ENCODE measurements at places on chromosomes 4 and X. TPM values are rescaled to one million over a fixed set of nuclear protein-coding genes. Genes with fewer than 3 reads are reported as not detected.

Gene YTHDC1
- total RNA-seq = 68.4 TPM

- DNase-seq = no peak
Observed at GRCh38 chrX:9151772-9152307, 117.9 kb upstream of the FAM9B start.

DNA sequence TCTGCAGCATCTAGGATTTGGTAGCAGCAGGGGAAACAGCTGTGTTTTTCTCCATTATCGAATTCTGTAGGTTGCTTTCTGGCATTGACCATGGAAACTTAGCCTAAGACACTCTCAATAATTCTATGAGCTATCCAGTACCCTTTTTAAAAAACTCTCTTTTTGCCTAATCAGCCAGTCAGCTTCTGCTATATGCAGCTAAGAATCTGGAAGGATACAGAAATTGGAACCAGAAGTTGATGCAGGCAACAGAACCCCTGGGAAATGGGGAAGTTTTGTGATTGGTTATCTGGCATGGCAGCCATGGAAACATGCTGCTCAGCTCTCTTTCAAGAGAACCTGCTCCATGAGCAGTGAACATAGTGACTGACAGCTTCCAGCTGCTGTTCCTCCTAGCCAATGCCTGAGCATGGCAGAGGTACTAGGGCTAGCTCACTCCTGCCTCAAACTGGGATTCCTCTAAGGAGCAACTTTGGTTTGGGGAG lies 417.6 kb upstream of the MAOA start:
- DNase-seq = no peak

- DNase-seq = peak; percentile 53
Observed at GRCh38 chrX:81259714-81260395, 58.0 kb downstream of the SH3BGRL start.

Gene SSX4B
- not detected for total RNA-seq

GRCh38 chr4:43362875-43363636 lies 470.5 kb downstream of the GRXCR1 start:
- DNase-seq = no peak

GRCh38 chrX:94662689-94663088 lies 988.7 kb downstream of the FAM133A start:
- DNase-seq = peak; percentile 0

DNA sequence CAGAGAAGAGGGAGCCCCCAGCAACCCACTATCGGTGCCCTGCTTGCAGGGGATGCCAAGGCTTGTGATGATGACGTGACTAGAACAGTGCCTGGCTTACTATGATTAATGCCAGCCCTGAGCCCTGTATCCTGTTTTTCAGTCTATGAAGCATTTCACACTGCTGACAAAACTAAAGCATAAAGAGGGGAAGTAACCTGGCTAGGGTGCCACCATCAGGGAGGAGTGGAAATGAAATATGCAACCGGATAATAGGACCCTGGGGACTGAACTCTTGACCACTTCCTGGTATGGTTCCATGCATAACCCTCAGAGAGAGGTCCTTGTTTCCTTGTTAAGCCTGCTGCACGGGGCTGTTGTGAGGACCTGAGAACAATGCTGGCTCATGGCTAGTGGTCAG lies 50.3 kb downstream of the MED28 start:
- no peak for DNase-seq

DNA sequence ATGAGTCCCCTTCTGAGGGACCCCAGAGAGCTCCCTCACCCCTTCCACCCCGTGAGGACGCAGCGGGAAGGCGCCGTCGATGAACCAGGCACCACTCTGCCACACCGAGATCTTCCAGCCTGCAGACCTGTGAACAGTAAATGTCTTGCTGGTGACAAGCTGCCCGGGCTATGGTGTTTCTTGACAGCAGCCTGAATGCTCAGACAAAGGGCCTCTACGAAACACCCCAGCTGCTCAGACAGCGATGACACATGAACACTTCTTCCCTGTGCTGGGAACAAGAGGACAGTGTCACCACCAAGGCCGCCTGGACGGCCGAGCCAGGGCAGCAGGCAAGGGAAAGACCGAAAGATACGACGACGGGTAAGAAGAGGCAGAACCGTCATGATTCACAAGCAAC lies 30.6 kb upstream of the GTPBP6 start:
- no peak for DNase-seq

DNA sequence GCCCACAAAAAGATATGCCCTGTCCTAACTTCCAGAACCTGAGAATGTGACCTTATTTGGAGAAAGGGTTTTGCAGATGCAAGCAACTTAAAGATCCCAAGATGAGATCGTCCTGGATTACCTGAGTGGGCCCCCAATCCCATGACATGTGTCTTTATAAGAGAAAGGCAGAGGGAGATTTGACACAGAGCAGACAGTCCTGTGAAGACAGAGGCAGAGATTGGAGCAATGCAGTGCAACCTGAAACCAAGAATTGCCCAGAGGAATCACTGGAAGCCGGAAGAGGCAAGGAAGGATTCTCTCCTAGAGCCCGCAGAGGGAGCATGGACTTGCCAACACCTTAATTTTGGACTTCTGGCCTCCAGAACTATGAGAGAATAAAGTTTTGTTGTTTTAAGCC lies 171.5 kb downstream of the SMIM20 start:
- DNase-seq = no peak

DNA sequence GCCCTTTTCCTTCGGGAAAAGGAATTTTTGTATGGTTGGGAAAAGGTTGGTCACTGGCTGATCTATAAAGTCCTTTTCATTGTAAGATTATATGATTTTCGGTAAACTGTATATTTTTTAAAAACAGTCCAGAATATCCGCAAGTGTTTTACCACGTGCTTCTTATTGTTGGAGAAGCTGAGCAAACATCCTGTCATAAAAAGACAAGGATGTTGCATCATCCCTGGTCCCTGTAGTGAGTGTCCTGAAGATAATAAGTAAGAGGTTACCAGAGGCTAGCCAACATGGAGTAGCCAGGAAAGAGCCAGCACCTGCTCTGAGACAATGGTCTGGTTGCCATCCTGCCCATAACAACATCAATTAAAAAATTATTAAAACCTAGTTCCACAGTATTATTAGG lies 5.1 kb downstream of the CXCL9 start:
- peak; percentile 54 for DNase-seq

Gene UGT2B11
- not detected for total RNA-seq

- DNase-seq = no peak
Observed at GRCh38 chr4:140935254-140935653, 179.1 kb upstream of the TBC1D9 start.

DNA sequence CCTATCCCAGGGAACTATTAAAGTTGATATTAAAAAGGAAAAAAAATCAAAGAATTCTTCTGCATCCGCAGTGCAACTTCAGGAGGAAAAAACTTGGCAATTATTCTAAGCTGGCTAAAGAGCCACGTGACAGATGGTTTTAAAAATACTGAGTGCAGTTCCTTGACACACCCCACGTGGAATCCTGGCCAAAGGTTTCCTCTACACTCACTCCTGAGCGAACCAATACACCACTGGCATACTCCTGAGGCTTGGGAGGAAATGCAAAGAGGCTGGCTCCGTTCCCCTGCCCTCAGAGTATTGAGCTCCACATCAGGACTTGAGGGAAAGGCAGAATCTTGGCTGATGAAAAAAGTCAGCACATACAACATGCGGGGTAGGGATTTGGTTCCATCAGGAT lies 133.8 kb upstream of the ATP6AP2 start:
- no peak for DNase-seq

DNA sequence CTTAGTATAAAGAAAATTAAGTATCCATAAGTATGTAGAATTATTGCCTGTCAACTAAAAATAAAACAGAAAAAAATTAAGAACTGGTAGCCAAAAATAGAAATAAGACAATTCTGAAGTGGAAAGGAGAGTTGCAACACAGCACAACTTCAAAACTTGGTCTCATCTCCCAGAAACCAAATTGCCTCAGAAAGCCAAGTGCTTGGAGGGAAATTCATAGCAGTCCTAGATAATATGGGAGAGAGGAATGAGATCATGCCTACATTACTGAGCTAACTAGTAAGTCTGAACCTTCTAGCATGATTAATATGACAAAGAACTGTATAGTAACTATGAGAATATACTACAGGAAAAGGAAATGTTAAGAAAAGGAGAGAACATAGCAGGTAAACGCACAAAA lies 256.5 kb downstream of the LDB2 start:
- no peak for DNase-seq

Gene POLA1
- total RNA-seq = 6.4 TPM

DNA sequence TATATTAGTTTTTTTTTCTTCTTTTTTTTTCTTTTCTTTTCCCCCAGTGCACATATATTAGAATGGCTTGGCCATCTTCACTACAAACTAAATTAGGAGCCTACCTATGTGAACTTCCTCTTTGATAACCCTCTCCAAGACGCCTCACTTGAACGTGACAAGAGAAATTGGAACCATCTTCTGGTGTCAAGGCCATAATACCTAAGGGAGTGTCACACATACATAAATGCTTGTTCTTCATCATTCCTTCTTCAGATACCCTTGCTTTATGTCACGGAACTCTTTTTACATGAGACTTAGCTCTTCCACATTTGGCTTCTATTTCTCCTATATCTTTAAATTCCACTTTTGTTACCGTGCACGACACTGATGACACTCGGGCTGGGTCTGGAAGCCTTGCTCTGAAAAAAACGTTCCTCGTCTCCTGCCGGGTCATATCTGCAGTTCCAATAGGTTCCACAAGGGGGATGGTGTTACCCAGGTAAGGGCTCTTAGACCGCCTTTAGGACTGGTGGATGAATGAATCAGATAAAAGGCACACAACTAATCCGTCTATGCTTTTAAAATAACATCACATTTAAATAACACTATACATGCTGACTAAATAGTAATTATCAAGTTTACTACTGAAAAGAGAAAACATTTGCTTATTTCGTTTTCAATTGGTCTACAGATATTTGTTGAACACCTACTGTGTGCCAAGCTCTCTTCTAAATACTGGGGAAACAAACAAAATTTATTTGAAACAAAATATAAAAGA lies 19.9 kb downstream of the DGAT2L6 start:
- peak; percentile 62 for DNase-seq

DNA sequence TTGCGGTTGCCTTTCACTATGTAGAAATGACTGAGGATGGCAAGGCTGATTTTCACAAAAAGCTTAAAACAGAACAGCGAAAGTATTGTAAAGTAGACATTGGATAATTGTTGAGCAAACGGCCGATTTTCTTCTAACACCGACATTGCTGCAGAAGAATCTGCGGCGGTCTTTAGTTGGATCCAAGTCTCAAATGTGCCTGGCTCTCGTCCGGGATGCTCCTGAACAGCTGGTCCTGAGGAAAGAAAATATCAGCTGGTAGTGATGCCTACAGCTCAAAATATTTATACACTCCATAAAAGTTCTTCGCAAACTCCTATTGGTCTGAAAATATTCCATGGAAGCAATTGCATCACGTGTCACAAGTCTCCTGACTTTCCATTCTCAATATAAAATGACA lies at the start of gene ASB5:
ASB5 (minus strand) TSS at position 260 of the 400 bp plus-strand sequence; CDS start at position 146, 114 bp downstream.
- DNase-seq = no peak

Gene PDZD4
- under 0.01 TPM for total RNA-seq

Gene MTNR1A
- total RNA-seq = 0.38 TPM

Gene C4orf54
- total RNA-seq = under 0.01 TPM

DNA sequence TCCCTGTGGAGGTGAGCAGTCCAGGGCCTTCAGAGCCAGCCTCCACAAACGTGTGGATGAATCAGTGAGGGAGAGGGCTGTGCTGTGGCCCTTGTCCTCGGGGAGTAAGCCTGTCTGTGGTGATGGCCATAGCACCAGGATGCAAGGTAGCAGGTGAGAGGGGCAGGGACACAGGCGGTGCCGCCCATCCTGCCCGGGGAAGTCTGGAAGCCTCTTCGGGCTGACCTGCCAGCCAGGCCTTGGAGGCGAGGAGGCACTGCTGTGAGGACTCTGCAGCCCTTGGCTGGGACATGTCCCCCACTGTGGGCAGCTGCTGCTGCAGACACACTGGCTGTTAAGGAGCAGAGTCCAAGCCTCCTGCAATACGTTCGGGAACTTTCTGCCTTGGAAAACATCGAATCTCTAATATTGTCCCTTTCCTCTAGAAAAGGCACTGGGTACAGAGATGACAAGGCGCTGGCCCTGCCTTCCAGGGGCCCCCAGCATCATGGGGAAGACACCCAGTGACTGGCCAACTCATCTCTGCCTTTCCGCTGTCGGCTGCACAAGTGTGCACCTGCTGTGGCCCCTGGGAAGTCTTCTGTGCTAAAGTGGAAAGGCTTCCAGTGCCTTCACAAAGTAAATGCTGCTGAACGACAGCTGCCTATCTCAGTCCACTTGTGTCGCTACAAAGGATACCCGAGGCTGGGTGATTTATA lies 101.4 kb downstream of the ADRA2C start:
- DNase-seq = no peak

DNA sequence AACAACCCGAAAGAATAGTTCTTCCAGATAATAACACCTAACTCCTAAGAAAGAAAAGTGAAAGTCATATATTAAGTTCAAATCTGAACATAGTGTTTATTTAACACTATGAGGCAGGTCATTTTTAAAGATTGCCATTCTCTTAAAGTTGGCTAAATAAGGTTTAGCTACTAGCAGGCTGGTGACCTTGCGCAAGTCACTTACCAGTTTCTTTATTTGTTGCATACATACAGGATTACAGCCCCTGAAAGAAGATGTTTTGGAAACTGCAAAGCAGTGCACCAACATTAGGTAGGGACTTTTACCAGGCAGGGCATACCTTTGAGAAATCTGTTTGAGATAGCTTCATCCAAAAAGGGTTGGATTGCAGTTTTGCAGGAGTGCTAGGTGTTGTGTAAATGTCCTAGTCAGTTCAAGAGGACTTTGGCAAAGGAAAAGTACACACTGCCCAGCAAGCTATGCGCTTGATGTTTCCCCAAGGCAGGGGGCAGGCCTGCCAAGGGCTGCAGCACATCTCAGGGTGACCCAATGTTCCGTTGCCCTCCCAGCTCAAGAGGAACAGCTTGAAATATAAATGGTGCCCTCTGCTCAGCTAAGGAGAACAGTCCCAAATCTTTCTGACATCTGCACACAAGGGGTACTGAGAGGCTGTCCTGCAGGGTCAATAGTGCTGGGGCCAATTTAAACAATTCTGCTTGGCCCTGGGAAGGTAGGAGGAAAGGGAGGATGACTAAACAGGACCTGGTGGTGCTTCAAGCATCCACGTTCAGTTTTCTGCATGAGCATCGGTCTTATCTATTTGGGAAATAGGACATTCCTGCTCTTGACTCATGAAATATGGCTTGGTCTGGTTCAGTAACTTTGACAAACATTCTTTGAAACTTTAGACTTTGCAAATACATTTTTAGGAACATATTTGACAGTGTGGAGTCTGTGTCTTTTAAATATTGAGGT lies 130.8 kb downstream of the COL4A6 start:
- peak; percentile 25 for DNase-seq

Gene TLR2
- 2.6 TPM for total RNA-seq

GRCh38 chr4:27217261-27217769 lies 356.7 kb downstream of the STIM2 start:
- peak; percentile 81 for DNase-seq

Measured in bronchial epithelial cell (primary cell).